ENCODE measurements at places on chromosomes 12 and 14. TPM values are rescaled to one million over a fixed set of nuclear protein-coding genes. Genes with fewer than 3 reads are reported as not detected.

The TBX5 gene
- 44.9 TPM for total RNA-seq

- DNase-seq: no peak
Observed at GRCh38 chr14:60616461-60616959, 32.8 kb downstream of the SIX1 start.

The PRPH gene
- not detected for total RNA-seq

The TEDC1 gene
- 6.4 TPM for total RNA-seq

The HCAR3 gene
- total RNA-seq: 0.93 TPM

DNA sequence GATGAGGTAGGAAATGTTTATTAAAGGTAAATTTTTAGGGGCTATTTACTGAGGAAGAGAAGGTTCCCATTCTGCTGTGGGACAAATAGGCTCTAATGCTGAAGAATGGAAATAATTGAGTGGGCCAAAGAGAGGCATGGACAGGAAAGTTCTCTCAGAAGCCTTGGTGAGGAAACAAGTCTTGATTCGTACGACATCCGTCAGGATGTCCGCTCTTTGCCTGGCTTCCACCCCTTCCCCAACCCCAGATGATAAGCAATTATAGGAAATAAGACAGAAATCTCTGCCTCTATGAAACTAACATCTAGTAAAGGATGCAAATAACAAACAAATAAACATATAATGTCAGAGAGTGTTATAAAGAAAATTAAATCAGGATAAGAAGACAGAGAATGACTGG lies 91.7 kb upstream of the BCAT1 start:
- DNase-seq: no peak

The FBRSL1 gene
- 56.3 TPM for total RNA-seq

All from heart left ventricle (tissue), 16 donors.